ENCODE measurements at places on chromosomes 7 and 10. TPM values are rescaled to one million over a fixed set of nuclear protein-coding genes. Genes with fewer than 3 reads are reported as not detected.

The HMX3 gene
- total RNA-seq: not detected

The PLEKHS1 gene
- total RNA-seq: not detected

The CRHR2 gene
- total RNA-seq: not detected

The PTPRN2 gene
- total RNA-seq: 0.85 TPM

The DNAH11 gene
- 0.63 TPM for total RNA-seq

The FFAR4 gene
- not detected for total RNA-seq

The ZNF503 gene
- 0.72 TPM for total RNA-seq

The ZNF117 gene
- total RNA-seq: 7.8 TPM

The SAMD9L gene
- 9.9 TPM for total RNA-seq

The OR2A12 gene
- total RNA-seq: not detected

The SLC16A9 gene
- 0.19 TPM for total RNA-seq

The SDK1 gene
- 0.81 TPM for total RNA-seq
